ENCODE measurements at places on chromosomes 13 and 19.

DNA sequence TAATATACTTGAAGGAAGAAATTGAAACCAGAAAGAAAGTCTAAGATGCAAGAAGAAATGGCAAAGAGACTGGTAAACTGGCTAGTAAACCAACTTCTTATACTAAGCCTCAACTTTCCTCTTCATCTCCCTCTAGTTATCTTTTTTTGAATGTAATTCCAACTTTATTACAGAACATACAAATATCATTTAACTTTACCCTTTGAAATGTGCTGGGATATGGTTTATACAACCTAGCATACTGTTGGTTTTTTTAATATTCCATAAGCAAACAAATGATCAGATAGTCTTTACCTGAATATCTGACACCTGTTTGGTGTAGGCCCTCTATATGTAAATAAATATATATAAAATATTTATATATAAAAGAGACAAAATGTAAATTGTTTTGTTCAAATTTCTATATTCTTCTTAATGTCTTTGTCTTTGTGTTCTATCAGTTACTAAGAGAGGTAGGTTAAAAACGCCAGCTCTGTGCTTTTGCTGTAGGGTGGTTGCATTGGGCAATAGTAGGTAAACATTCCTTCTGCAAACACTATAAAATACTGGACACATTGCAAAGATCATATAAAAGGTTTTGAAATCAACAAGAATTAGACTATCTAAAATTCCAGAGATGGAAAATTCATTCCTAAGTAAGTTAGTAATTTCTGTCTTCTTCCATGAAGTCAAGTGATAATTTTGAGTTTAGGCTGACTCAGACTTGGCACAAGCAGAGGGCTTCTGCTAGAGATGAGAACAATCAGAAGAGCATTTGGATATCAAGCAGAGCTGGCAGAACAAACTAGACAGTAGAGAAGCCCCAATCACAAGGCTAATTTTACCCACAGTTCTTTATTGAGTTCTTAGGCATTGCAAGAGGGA, 383.3 kb downstream of the RFC3 start:
- DNase-seq: no peak

- no peak for DNase-seq
Measured at GRCh38 chr19:41193430-41194156, 574 bp downstream of the CYP2S1 start.

DNA sequence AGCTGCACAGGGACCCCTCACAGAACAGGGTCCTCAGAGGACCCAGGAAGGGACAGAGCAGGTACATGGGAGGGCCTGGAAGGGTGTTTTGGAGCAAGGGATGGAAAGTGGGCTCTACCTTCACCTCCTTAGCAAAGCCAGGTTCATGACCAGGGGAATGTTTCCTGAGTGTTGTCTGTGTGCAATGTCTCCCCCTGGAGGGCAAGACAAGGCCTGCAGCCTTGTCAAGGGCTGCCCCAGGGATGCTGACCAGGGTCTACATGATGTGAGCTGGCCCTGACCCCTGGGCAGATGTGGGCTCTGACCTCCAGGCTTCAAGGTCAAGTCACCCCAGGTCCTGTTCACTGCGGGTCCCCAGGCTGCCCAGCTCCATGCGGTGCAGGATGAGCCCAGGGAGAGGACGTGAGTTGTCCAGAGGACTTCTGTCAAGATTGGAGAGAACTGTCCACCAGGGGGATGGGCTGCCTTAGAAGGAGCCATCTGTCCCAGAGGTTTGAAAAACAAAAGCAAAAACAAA, 1.0 kb upstream of the CEACAM1 start:
- DNase-seq: peak; percentile 78

DNA sequence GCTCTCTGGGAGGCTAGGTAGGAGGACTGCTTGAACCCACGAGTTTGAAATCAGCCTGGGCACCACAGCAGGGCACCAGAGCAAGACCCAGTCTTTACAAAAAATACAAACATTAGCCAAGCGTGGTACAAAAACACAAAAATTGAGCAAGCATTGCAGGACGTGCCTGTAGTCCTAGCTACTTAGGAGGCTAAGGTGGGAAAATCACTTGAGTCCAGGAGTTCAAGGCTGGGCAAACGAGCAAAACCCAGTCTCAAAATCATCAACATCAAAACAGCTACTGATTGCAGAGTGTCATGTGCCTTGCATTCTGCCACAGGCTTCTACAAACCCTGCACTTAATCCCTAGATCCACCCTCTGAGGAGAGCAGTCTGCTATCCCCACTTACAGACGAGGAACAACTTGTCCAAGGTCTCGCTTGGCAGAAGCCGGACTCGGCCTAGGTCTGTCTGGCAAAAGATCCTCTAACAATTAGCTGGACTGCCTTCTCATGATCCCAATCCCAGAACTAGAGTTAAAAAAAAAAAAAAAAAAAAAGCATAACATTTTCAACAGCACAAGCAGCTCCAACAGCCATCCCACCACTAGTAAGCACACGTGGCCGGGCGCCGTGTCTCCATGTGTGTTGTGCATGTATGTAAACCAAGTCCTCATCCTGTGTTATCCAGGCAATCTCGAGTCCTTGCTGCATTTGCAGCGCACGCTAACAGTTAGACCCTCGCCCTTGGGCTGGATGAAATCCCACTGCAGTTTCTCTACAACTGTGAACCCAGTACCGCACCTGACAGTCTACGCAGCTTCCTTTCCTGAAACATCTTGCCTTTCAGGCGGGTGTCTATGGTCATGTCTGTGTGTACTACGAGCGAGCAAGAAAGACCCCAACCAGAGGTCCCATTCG, 2.0 kb downstream of the PPP6R1 start:
- no peak for DNase-seq

DNA sequence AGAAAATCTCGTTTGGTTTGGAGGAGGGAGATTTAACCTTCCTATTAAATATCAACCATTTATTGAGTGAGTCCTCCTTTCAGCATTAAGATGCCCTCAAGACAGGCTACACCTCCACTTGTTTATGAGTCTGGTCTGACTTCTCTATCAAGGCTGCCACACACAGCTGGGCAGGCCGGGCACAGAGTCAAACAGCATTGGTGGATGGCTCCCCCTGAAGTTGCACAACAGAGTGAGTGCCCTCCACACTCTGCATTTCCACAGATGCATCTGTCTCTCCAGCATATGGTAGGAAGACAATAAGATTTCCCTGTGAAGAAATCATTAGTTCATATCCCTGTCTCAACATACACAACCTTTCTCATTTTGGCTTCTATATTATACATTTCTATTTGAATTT, 31.4 kb downstream of the PHF11 start:
- DNase-seq: no peak

- DNase-seq: no peak
Measured at GRCh38 chr19:4010808-4011110, 3.2 kb downstream of the PIAS4 start.

GRCh38 chr19:28614634-28615545, 598.1 kb downstream of the UQCRFS1 start:
- DNase-seq: no peak

GRCh38 chr19:12085074-12085818, 20.7 kb downstream of the ZNF844 start:
- DNase-seq: no peak

DNA sequence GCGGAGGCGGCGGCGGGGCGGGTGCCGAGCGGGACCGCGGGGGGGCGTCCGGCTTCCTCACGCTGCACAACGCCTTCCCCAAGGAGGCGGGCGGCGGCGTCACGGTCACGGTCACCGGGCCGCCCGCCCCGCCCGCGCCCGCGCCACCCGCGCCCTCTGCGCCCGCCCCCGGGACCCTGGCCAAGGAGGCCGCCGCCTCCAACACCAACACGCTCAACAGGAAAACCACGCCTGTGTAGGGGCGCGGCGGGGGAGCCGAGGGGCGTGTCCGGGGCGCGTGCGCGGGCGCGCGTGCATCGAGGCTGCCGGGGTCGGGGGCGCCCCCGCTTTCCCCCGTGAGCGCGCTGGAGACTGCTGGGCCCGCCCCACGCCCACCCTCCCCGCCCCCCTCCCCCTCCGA, 8.8 kb upstream of the CACNG6 start:
- peak; percentile 30 for DNase-seq
